ENCODE measurements at places on chromosomes 7 and 10.

GRCh38 chr10:50322077-50322476, 70.8 kb upstream of the ASAH2 start:
- no peak for DNase-seq

GRCh38 chr7:47878662-47879061, 69.6 kb downstream of the PKD1L1 start:
- no peak for DNase-seq

DNA sequence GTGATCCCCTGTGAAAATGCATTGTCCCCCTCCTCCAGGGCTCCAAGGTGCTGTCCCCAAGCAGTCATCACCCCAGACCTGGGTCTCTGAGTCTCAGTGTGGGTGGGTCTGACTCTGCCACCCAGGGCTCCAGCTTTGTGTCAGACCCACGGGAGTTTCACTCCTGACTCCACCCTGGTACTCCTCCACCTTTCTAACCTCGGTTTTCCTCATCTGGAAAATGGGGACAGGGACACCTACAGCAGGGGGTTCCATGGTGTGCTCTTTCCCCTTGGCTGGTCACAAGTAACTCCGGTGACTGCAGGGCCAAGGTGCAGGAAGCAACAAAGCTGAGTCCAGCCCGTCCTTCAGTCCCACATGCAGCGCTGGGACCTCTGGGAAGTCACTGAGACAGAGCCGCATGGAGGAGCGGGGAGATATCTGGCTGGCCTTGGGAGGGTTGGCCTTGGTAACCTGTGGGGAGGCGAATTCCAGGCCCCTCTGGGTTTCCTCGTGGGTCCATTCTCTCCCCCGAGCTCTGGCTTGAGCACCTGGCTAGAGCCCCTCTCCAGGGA, 41.8 kb upstream of the RABGEF1 start:
- no peak for DNase-seq

- DNase-seq: no peak
These were observed 177.1 kb upstream of the TRIM24 start for GRCh38 chr7:138282997-138283396.

GRCh38 chr10:71331736-71332135, 12.7 kb downstream of the SLC29A3 start:
- DNase-seq: no peak

DNA sequence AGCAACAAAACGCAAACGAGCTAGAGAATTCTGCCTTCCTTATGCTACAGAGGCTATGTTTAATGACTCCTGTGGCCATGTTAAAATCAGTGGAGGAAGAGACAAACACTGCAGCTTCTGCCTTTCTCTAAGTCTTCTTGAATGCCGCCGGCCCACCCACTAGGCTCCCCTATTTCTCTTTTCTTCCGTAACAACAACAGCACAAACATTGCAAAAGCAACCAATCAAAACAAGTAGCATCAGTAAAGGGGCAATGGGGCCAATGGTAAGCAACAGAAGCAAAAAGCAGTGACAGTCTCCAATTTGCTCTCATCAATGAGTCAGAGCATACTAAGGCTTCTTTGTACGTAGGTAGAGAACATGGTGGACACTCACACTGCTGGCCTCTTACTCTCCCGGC, 26.8 kb downstream of the DNAJC1 start:
- no peak for DNase-seq

- no peak for DNase-seq
These were observed 13.4 kb upstream of the GLI3 start for GRCh38 chr7:42250411-42250810.

DNA sequence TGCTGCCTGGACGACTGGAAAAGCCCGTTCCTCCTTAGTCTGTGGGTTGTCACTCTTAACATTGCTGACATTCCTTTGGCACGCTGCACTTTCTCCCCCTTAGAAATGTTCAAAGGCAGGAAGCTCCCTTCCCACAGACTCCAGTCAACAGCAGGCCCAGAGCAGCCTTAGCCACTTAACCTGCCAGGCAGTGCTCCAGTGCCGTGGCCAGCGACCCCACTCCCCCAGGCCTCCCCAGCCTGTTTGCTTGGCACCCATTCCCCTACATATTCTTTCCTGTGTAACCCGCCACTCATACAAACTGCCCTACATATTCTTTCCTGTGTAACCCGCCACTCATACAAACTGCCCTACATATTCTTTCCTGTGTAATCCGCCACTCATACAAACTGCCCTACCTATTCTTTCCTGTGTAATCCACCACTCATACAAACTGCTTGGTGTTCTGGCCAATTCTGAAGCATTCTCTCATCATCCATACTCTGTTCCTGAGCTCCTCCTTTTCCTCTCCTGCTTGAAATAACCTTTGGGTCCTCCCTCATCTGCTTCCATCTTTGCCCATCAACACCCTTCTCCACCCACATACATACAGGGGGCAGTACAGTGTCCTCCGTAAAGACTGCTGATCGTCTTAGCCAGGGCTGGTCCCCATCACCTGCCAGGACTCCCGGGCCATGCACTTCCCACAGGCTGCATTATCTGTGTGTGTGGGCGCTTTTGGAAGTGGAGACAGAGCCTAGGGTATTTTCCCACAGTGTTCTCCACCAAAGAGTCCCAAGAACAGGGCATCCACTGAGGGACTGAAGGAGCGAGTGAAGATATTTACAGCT, 57.3 kb downstream of the ADARB2 start:
- no peak for DNase-seq

DNA sequence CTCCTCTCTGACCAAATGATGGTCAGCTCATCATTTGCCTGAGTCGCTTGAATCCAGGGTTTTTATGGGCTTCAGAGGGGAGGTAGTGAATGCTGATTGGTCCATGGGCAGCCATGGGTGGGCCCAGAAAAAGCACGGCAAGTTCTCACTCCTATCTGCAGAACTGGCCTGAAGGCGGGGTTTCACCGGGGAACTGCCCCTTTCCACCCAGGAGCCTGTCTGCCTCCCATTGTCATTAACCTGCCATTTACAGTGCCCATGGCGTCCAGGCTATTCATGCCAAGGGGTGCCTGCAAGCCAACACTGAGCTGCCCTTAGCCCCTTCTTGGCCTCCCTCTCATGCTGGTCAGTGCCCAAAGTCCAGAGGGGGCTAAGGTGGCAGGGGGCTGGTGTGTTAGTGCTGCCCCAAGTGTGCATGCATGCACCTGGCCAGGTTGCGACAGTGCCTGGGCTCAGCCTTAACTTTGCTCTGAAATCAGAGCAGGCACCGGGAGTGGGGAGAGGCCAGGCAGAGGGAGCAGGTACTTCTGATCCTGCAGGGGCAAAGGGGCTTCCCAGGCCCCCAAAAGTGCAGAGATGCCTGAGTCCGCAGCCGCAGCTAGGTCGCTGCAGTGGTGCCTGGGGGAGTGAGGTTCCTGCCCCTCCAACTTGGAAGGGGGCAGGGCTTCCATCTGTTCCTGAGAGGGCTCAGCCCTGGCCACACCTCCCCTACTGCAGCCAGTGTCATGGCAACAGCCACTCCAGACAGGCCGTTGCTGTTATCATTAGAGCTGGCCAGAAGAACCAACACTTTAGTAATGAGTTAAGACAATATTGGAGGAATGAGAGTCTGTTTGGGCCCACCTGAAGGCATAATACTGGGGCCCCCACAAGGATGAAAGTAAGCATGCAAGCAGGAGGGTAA, 561.6 kb downstream of the GRM8 start:
- no peak for DNase-seq

GRCh38 chr10:110723224-110723891, 79.2 kb downstream of the RBM20 start:
- no peak for DNase-seq

- DNase-seq: no peak
These were observed 511 bp upstream of the NRP1 start for GRCh38 chr10:33334805-33335550.

- DNase-seq: no peak
These were observed 13.9 kb downstream of the CHAT start for GRCh38 chr10:49627644-49628247.

DNA sequence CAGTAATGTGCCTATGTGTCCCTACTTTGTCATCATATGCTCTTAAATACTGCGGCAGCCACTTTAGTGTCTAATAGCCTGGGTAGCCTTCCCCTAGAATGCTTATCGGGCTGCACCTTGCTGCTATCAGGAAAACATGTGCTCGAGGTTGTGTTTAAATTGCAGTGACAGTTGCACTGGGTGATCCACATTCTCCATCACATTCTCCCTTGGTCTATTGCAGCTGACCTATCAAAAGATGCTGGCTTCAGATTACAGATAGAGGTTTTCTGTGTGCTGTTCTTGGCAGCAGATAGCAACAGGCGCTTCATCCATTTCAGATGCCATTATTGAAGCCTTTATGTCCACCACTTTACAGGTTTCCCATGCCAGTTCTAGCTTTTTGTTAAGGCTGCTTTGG, 130.1 kb upstream of the MDFIC start:
- no peak for DNase-seq

GRCh38 chr10:49311555-49312236, 12.7 kb downstream of the C10orf71 start:
- DNase-seq: no peak

DNA sequence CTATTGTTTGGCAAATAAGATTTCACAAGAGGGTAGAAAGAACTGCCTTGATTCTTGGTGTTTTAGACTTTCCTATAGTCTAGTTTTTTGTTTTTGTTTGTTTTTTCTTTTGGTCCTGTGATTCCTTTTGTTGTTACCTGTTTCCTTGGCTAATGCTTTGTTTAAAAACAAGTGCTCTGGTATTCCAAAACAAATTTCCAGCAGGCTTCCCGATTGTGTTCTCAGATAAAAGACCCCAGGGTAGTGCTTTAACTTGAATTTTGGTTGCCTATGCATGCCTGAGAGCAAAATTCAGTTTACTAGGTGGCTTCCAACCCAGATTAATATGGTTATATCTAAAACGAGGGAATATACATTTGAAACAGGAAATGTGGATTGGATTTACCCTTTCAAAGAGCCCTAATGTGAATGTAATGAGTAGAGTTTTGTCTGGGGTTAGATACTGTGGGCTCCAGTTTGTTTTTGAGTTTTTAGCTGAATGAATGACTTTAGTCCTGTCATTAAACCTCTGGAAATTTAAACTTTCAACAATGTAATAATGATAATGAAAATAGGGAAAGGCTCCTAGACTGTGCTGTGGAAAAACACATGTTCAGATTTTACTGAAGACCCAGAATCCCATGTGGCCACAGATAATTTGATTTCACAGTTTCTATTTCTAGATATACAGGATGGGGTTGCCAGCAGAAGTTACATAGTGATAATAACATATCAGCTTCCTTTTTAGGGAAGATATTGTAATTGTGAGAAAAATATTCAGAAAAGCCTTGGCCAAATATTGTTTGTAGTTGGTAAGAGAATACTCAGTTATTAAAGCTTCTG, 23.9 kb downstream of the AUTS2 start:
- no peak for DNase-seq

Data from activated naive CD8-positive, alpha-beta T cell treated with anti-CD3 and anti-CD28 coated beads, Interleukin-2, amount 50 U/mL, for 16 hours (primary cell).